Fibroblast of the aortic adventitia (primary cell): ENCODE measurements at places on chromosomes 6 and 20. TPM values are rescaled to one million over a fixed set of nuclear protein-coding genes. Genes with fewer than 3 reads are reported as not detected.

The CCN6 gene
- not detected in 2 replicates for total RNA-seq

The CLVS2 gene
- total RNA-seq, result not detected in 2 replicates

The CEP85L gene
- total RNA-seq, result 10.8 and 17.1 TPM in 2 replicates

The OR2H1 gene
- not detected in 2 replicates for total RNA-seq

The CNR1 gene
- not detected in 2 replicates for total RNA-seq

The VIP gene
- total RNA-seq, result not detected in 2 replicates

The DLK2 gene
- total RNA-seq, result 0.36 and 0.98 TPM in 2 replicates

The CENPB gene
- total RNA-seq, result 94.8 and 170 TPM in 2 replicates

The SPATA25 gene
- 2.1 and 9.6 TPM in 2 replicates for total RNA-seq

The TREML1 gene
- not detected in 2 replicates for total RNA-seq

The UBE3D gene
- total RNA-seq, result 7.0 and 16.2 TPM in 2 replicates

The TBXT gene
- not detected in 2 replicates for total RNA-seq

The OOEP gene
- total RNA-seq, result not detected in 2 replicates

The SEMG1 gene
- total RNA-seq, result not detected in 2 replicates

The KCNK17 gene
- not detected in 2 replicates for total RNA-seq

The AKAP12 gene
- total RNA-seq, result 196 and 349 TPM in 2 replicates

The PRR3 gene
- 2.3 and 11.0 TPM in 2 replicates for total RNA-seq

The VPS52 gene
- 21.6 and 40.5 TPM in 2 replicates for total RNA-seq

The OXT gene
- not detected in 2 replicates for total RNA-seq

The CST5 gene
- not detected in 2 replicates for total RNA-seq

The NQO2 gene
- total RNA-seq, result 20.6 and 47.7 TPM in 2 replicates

The TRIM31 gene
- total RNA-seq, result not detected in 2 replicates

The PSMB1 gene
- 96.8 and 248 TPM in 2 replicates for total RNA-seq

The TGM2 gene
- 6.0 and 117 TPM in 2 replicates for total RNA-seq

The FRK gene
- 2.0 TPM in 2 replicates for total RNA-seq

The GJA10 gene
- total RNA-seq, result not detected in 2 replicates

The TMEM244 gene
- total RNA-seq, result 0.45 TPM in 1 of 2 replicates, not detected in the other

The PLCB4 gene
- total RNA-seq, result 0.25 and 4.1 TPM in 2 replicates

The HEY2 gene
- 0.09 and 0.25 TPM in 2 replicates for total RNA-seq

The LY6G5B gene
- 2.8 and 4.5 TPM in 2 replicates for total RNA-seq

The PTCRA gene
- total RNA-seq, result not detected in 2 replicates

The C6orf15 gene
- total RNA-seq, result not detected in 2 replicates

The MEP1A gene
- total RNA-seq, result not detected in 2 replicates

The CDC5L gene
- total RNA-seq, result 27.2 and 29.0 TPM in 2 replicates

The NKX2-2 gene
- not detected in 2 replicates for total RNA-seq

The HLA-DQA1 gene
- total RNA-seq, result not detected in 2 replicates

The HAO1 gene
- not detected in 2 replicates for total RNA-seq
